NCI-H2107 (cell line): ENCODE measurements at places on chromosomes 4 and X.

GRCh38 chrX:21747558-21747957 lies 10.4 kb downstream of the SMPX start:
- DNase-seq, result no peak

GRCh38 chrX:150879855-150880807 lies 18.3 kb downstream of the CD99L2 start:
- no peak for DNase-seq

- DNase-seq, result no peak
Measured at GRCh38 chrX:39965051-39965573, 132.6 kb downstream of the BCOR start.

- no peak for DNase-seq
Measured at GRCh38 chr4:69974631-69975030, 9.1 kb upstream of the CSN2 start.

DNA sequence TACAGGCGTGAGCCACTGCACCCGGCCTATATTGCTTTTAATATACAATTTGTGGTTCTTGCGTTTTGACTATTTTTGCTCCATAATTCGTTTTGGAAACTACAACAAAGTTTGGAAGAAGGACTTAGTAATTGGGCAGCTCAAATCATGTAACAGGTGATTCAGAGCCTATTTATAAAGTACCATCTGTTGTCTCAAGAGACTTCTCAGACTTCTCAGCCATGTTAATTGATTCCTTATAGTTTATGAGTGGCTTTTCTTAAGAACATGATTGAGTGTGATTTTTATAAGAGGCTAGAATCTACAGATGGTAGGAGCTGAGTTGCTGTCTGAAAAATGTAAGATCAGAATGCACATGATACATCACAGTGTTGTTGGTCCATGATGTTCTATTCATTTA lies 240.2 kb downstream of the ADGRL3 start:
- no peak for DNase-seq
